ENCODE measurements at places on chromosomes 4 and X.

GRCh38 chr4:121978172-121978516 is 26.3 kb upstream of the TRPC3 start:
- DNase-seq: no peak

DNA sequence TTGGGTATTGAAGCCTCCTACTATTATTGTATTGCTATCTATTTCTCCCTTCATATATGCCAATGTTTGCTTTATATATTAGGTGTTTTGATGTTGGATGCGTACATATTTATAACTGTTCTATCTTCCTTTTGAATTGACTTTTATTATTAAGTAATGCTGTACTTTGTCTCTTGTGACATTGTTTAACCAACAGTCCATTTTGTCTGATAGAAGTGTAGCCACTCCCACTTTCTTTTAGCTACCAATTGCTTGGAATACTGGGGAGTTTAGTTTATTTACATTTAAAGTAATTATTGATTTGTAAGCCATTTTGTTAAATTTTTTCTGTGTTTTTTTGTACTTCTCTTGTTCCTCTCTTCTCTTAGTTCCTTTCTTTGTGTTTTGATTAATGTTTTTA is 195.9 kb downstream of the GC start:
- DNase-seq: no peak

DNA sequence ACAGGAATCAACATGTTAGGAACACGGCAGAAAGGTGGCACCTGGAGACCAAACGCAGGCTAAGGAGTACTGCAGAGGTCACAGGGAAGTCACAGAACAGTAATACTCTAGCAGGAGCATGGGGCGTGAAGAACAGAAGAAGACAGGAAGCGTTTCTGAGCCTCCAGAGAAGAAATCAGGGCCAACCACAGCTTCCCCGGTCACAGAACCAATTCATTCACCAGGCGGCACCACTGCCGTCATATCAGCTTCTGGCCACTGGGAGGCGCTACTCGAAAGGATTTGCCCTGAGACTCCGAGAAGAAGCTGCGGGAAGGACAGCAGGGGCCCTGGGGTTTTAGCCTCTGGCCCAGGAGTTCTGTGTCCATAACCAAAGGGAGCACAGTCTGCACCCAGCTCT is 78.0 kb upstream of the DRD5 start:
- DNase-seq: no peak

- DNase-seq: no peak
These were observed 168.3 kb upstream of the RPS6KA3 start for GRCh38 chrX:20434986-20435385.
